ENCODE measurements at places on chromosomes 3 and 15.

- H3K4me1 ChIP-seq: no peaks in the 10 kb centered on the region
- H3K36me3 ChIP-seq: no peaks in the 10 kb centered on the region
- no peaks in the 10 kb centered on the region for H3K27me3 ChIP-seq
- no peak overlapping the region for H3K4me3 ChIP-seq
- DNase-seq: no peak
- H3K27ac ChIP-seq: no peak overlapping the region
Measured at GRCh38 chr3:8576841-8577571, 67.6 kb downstream of the SSUH2 start.

DNA sequence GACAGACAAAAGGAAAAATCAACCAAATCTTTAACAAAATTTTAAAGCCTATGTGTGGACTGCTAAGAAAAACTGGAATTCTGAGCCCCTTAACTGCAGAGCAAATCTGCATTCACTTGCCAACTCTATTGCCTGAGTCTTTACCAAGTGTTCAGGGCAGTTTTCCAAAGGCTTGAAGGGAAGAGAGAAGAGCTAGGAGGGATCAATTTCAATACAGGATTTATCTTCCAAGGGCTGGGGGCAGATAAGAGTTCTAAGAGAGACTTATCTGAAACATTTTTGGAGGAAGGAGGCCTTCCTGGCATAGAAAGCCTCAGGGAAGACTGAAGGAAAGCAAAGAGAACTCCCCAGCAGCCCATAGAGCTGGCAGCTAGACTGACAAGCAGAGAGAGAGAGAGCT is 31.4 kb upstream of the LSAMP start:
- no peaks in the 10 kb centered on the region for H3K27me3 ChIP-seq
- H3K4me1 ChIP-seq: no peaks in the 10 kb centered on the region
- no peak overlapping the region for H3K4me3 ChIP-seq
- H3K27ac ChIP-seq: no peak overlapping the region
- no peaks in the 10 kb centered on the region for H3K36me3 ChIP-seq

DNA sequence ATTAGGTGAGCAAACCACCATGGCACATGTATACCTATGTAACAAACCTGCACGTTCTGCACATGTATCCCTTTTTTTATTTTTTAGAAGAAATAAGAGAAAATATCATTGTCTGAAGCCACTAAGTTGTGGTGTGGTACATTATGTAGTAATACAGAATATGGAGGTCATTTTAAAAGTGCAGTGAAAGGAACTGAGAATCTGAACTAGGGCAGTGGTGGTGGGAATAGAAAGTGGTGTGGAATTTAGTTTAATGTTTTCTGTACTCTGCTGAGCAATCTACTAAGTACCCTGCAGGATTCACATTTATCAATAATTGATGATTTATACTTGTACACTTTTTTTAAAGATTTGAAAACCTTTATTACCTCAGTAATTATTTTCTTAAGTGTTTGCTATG is 283.5 kb downstream of the CHL1 start:
- no peak for DNase-seq
- no peaks in the 10 kb centered on the region for H3K4me1 ChIP-seq
- H3K36me3 ChIP-seq: no peaks in the 10 kb centered on the region

- H3K36me3 ChIP-seq: no peaks in the 10 kb centered on the region
- H3K4me3 ChIP-seq: no peak overlapping the region
- no peaks in the 10 kb centered on the region for H3K4me1 ChIP-seq
- no peak for DNase-seq
Measured at GRCh38 chr3:81554801-81555200, 206.6 kb downstream of the GBE1 start.

- H3K4me1 ChIP-seq: no peaks in the 10 kb centered on the region
- no peak overlapping the region for H3K4me3 ChIP-seq
- H3K27me3 ChIP-seq: no peaks in the 10 kb centered on the region
Measured at GRCh38 chr3:85570819-85571218, 612.0 kb downstream of the CADM2 start.
